Thoracic aorta (tissue), 2 donors: ENCODE measurements at places on chromosomes 1 and 21. TPM values are rescaled to one million over a fixed set of nuclear protein-coding genes. Genes with fewer than 3 reads are reported as not detected.

GRCh38 chr1:156468693-156469345, 31.8 kb downstream of the MEF2D start:
- H3K27ac ChIP-seq, result peak overlapping the region; percentile 45
- peaks cover 47% of the 10 kb centered on the region for H3K36me3 ChIP-seq
- no peak for DNase-seq
- peaks cover 44% of the 10 kb centered on the region for H3K4me1 ChIP-seq

GRCh38 chr1:101115112-101115511, 89.5 kb upstream of the DPH5 start:
- DNase-seq, result no peak
- no peak overlapping the region for H3K27ac ChIP-seq
- H3K4me1 ChIP-seq, result no peaks in the 10 kb centered on the region
- H3K4me3 ChIP-seq, result no peak overlapping the region
- H3K36me3 ChIP-seq, result no peaks in the 10 kb centered on the region

- peak overlapping the region; percentile 39 for H3K27ac ChIP-seq
- H3K4me3 ChIP-seq, result no peak overlapping the region
- peaks cover 17% of the 10 kb centered on the region for H3K36me3 ChIP-seq
- H3K27me3 ChIP-seq, result no peaks in the 10 kb centered on the region
These were observed 55.2 kb downstream of the GPR161 start for GRCh38 chr1:168081373-168082007.

DNA sequence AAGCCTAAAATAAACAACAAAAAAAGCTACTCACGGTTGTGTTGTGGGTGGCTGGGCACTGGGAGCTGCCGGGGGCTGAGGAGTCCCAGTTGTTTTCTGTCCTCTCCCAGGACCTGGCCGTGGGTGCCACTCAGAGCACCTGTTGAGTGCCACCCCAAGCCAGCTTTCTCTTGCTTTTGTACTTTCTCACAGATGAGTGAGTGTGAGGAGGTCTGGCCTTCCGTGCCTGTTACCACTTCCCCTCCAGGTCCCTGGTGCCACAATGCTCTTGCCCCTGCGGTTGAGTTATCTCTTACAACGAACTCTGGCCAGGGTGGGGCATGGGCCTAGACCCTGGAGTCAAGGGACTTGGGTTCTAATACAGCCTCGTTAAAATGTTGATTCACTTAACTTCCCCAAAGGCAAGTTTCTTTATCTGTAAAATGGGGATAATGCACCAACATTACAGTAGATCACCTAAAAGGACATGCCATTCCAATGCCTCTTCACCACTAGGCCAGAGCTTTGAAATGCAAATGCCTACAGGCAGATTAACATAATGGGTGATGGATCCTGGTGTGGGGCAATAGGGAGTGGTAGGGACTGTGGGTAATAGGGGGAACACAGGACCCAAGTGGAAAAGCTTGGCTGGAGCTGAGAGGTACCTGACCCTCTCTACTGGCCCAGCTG, at the start of gene CNR2:
Gene CNR2, minus strand, starts transcription at position 151 of the 669 bp plus-strand sequence. CDS start 37,745 bp downstream, outside the sequence.
- H3K4me1 ChIP-seq, result no peaks in the 10 kb centered on the region
- no peaks in the 10 kb centered on the region for H3K27me3 ChIP-seq
- no peak for DNase-seq
- H3K4me3 ChIP-seq, result no peak within 1 kb of the TSS
- H3K36me3 ChIP-seq, result no peaks in the 10 kb centered on the region
- no peak within 1 kb of the TSS for H3K27ac ChIP-seq

- peak overlapping the region; percentile 37 for H3K4me3 ChIP-seq
- no peaks in the 10 kb centered on the region for H3K27me3 ChIP-seq
- H3K27ac ChIP-seq, result no peak overlapping the region
- DNase-seq, result no peak
These were observed 5.2 kb downstream of the RCSD1 start for GRCh38 chr1:167635156-167635648.

DNA sequence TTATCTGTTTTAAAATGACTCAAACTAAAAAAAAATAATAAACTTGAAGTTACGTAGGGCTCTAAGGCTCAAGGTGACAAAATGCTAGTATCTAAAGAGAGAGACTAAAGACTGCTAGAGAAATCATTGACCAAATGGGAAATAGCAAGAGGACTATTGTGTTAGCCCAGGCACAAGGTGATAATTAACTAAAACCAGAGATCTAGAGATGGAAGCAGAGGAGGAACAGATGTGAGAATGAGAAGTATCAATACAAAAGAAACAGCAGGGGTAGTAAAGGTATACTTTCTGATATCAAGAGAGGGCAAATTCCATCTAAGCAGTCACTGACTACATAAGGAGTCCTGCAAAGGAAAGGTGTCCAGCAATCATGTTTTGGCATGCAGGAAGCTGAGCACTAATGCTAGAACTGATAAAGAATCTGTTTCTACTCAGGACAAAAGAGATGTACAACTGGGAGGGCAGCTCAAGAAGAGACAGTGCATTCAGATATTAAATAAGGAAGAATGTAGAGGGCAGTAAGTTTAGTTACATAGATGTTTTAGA, 100.2 kb upstream of the GNG4 start:
- no peaks in the 10 kb centered on the region for H3K4me1 ChIP-seq
- no peak for DNase-seq
- H3K4me3 ChIP-seq, result no peak overlapping the region
- H3K27me3 ChIP-seq, result no peaks in the 10 kb centered on the region

- H3K27ac ChIP-seq, result no peak overlapping the region
- no peaks in the 10 kb centered on the region for H3K27me3 ChIP-seq
- no peak overlapping the region for H3K4me3 ChIP-seq
- H3K4me1 ChIP-seq, result peaks cover 9% of the 10 kb centered on the region
- no peaks in the 10 kb centered on the region for H3K36me3 ChIP-seq
These were observed 24.9 kb downstream of the ITPKB start for GRCh38 chr1:226714148-226714547.

- no peak for DNase-seq
- H3K4me1 ChIP-seq, result no peaks in the 10 kb centered on the region
- no peak overlapping the region for H3K27ac ChIP-seq
- H3K4me3 ChIP-seq, result no peak overlapping the region
These were observed 27.1 kb downstream of the SHISAL2A start for GRCh38 chr1:52659851-52660596.

DNA sequence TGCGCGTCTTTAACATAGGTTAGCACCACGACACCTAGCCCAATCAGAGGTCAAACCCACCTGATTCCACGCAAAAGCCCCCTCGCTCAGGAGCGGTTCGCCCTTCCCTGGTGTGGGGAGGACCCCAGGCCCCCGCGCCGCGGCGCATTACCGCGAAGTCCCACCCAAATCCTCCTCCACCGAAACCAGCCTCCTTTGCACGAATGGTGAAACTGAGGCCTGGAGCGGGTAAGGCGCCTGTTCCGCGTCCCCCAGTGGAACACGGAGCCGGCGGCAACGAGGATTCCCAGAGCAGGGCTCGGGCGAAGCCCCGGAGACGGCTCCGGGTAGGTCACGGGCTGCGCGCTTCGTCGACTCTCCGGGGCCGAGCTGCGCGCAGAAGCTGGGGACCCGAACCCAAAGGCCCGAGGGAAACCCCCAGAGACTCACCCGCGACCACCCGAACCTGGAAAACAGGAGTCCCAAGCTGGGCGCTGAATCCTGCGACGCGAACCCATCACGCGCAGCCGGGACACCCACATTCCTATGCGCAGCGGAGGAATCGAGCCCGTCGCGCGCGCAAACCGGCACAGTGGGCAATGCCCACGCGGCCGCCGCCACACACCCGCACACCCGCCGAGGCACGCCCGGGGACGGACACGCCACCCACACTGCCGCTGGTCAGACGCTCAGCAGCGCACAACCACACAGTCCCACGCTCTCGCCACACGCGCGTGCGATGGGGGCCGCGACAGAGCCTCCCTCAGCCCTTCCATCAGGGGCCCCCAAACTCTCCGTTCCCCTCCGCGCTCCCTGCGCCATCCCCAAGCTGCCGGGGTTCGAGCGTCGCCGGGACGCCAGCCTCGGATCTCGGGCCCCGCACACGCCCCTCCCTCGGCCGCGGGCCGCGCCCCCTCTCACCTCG, 507 bp downstream of the GLIS1 start:
- no peak for DNase-seq
- no peaks in the 10 kb centered on the region for H3K36me3 ChIP-seq
- H3K27ac ChIP-seq, result no peak overlapping the region
- H3K4me1 ChIP-seq, result peaks cover 18% of the 10 kb centered on the region

DNA sequence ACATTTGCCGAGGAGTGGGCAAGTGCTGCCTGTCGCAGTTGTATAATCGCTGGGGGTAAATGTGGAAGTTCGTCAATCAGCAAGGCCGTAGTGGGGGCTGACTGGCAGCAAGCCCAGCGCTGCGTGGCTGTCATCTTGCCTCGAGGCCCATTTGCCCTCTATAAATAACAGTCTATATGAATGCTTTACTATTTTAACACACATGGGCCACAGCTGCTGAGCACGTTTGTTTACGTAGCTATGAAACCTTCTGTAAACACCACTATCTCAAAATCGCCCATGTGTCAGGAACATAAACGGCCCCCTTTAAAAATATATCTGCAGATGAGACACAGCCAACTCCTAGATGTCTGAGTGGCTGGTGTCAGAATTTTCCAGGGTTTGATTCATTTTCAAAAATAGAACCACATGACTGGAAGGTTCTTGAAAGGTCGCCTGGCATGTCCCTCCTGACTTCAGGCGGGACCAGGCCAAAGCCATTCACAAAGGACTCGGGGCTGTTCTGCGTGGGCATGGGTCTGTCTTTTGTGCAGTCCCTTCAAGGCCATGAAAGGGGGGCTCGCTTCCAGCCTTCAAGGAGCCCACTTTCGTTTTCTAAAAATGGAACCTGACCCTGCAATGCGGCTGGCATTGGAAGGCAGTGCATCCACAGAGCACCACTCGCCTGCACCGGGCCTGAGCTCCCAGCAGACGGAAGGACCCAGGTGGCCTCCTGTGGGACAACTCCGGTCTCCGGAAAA, 205.5 kb downstream of the KCNJ6 start:
- H3K4me1 ChIP-seq, result peaks cover 2% of the 10 kb centered on the region
- H3K27me3 ChIP-seq, result no peaks in the 10 kb centered on the region
- H3K36me3 ChIP-seq, result no peaks in the 10 kb centered on the region
- peak overlapping the region; percentile 15 for H3K4me3 ChIP-seq

GRCh38 chr1:154768456-154769125, 101.5 kb downstream of the KCNN3 start:
- H3K36me3 ChIP-seq, result no peaks in the 10 kb centered on the region
- no peak overlapping the region for H3K4me3 ChIP-seq
- no peak overlapping the region for H3K27ac ChIP-seq

GRCh38 chr1:173297798-173298391, 90.8 kb upstream of the TNFSF4 start:
- H3K36me3 ChIP-seq, result no peaks in the 10 kb centered on the region
- H3K4me1 ChIP-seq, result no peaks in the 10 kb centered on the region
- H3K4me3 ChIP-seq, result no peak overlapping the region
- no peak for DNase-seq
- no peaks in the 10 kb centered on the region for H3K27me3 ChIP-seq
- no peak overlapping the region for H3K27ac ChIP-seq

- no peak for DNase-seq
- H3K36me3 ChIP-seq, result no peaks in the 10 kb centered on the region
- peak overlapping the region; percentile 42 for H3K27ac ChIP-seq
- peaks cover 7% of the 10 kb centered on the region for H3K4me1 ChIP-seq
These were observed 26.4 kb upstream of the IFNAR2 start for GRCh38 chr21:33203371-33203724.

DNA sequence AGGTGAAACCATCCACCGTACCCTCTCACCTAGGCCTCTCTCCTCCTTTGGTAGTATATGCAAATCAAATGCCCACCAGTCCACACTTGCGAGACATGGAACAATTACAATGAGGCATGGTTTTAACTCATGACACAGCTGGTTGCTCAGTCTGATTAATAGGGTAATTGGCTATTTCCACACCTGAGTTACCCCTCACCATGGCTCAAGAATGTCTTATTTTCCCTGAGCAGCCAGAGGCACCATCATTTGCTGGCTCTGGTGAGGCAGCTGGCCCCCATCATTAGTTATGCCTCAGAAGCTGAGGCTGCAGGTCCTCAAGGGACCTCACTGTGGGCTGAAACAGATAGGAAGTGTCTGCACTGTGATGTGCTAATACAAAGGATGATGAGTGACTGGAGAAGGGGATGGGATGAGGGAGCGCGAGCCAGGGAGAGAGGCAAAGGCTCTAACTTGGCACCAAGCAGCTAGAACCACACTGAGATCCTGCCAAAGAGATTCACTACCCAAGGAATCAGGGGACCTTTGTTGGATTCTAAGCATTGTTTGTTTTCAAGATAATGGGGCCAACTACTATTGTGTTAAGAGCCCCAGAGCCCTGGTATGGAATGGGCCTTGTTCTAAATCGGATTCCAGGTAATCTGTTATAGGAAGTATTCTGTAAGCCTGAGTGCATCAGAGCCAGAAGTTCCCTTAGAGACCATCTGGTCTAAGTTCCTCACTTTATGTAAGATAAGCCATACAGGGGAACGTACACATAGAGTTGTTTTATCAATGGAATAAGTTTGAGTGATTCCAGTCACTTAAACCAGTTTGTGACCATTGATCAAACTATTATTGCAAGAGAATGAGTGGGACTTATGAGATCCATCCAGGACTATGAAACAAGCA, 80.0 kb upstream of the CNTN2 start:
- no peaks in the 10 kb centered on the region for H3K36me3 ChIP-seq
- H3K27ac ChIP-seq, result no peak overlapping the region
- no peak for DNase-seq
- peaks cover 9% of the 10 kb centered on the region for H3K4me1 ChIP-seq
- H3K27me3 ChIP-seq, result no peaks in the 10 kb centered on the region

- DNase-seq, result no peak
- H3K27ac ChIP-seq, result no peak overlapping the region
- no peaks in the 10 kb centered on the region for H3K36me3 ChIP-seq
- peaks cover 12% of the 10 kb centered on the region for H3K4me1 ChIP-seq
- H3K27me3 ChIP-seq, result no peaks in the 10 kb centered on the region
These were observed 36.9 kb downstream of the UMODL1 start for GRCh38 chr21:42107881-42108553.

DNA sequence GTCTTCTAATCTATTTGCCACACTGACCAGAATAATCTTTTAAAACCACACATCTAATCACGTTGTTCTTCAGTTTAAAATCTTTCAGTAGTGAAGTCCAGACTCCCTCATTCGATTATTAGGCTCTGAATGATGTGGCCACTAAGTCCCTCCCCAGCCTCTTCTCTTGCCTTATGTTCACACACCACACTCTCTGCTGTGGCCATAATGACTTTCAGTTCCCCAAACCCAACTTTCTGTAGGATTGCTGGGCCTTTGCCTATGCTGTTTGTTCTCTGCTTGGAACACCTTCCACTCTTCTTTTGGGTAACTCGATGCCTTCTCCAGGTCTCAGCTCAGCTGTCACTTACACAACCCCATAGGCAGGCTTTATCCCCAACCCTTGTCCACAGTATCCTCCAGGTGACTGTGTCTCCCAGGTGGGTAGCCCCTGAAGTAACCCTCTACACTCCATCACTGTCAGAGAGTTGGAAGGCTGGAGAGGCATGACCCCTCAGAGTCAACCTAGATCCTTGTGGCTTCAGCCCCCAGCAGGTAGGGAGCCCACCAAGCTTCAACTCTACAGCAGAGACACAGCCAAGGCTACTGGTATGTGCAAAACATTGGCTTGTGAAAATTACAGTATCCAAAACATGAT, 8.4 kb upstream of the SLC37A1 start:
- no peaks in the 10 kb centered on the region for H3K36me3 ChIP-seq
- no peak overlapping the region for H3K27ac ChIP-seq
- no peaks in the 10 kb centered on the region for H3K27me3 ChIP-seq

GRCh38 chr1:30189818-30190500, 533.4 kb downstream of the MATN1 start:
- peaks cover 5% of the 10 kb centered on the region for H3K4me1 ChIP-seq
- H3K27ac ChIP-seq, result no peak overlapping the region
- no peak for DNase-seq
- H3K36me3 ChIP-seq, result no peaks in the 10 kb centered on the region
- H3K4me3 ChIP-seq, result no peak overlapping the region

Gene CFAP107
- total RNA-seq, result not detected

Gene PATJ
- 47.8 TPM for total RNA-seq

Gene TSPAN2
- total RNA-seq, result 34.3 TPM

Gene SLFNL1
- 1.3 TPM for total RNA-seq

Gene AMY1A
- total RNA-seq, result not detected

Gene ATG4C
- total RNA-seq, result 21.1 TPM

Gene BCL2L15
- total RNA-seq, result 1.7 TPM

Gene KRTAP11-1
- total RNA-seq, result not detected
